ENCODE measurements at places on chromosomes 13 and 19.

- DNase-seq = peak; percentile 99
These were observed at the start of gene TCF3 for GRCh38 chr19:1652471-1653299. Gene TCF3 (minus strand): TSS chr19:1652615. CDS start chr19:1650248, 2,367 bp downstream.

DNA sequence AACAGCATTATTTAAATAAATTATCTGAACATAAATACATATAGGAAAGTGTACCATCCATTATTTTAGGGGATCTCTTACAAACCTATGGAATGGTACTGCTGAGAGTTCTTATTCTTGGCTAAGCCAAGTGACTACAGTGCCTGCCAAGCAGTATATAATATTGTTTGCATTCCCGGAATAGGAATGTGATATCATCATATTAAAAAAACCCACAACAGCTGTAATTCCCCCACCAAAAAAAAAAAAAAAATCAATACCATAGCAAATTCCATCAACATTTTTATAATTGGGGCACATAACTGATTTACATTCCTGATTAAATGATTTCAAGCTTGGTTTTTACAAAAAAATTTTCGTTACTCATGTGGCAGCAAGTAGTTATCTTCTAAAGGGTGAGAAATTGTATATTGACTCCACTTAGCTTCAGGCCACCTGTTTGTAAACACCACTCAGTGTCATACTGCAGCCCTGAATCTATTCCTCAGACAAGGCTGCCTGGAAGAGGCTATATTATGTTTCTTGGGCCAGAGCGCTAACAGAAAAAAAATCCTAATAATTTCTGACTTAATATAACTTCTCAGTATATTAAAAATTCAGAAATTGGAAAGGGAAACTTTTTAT, 278.1 kb downstream of the DNAJC15 start:
- no peak for DNase-seq

DNA sequence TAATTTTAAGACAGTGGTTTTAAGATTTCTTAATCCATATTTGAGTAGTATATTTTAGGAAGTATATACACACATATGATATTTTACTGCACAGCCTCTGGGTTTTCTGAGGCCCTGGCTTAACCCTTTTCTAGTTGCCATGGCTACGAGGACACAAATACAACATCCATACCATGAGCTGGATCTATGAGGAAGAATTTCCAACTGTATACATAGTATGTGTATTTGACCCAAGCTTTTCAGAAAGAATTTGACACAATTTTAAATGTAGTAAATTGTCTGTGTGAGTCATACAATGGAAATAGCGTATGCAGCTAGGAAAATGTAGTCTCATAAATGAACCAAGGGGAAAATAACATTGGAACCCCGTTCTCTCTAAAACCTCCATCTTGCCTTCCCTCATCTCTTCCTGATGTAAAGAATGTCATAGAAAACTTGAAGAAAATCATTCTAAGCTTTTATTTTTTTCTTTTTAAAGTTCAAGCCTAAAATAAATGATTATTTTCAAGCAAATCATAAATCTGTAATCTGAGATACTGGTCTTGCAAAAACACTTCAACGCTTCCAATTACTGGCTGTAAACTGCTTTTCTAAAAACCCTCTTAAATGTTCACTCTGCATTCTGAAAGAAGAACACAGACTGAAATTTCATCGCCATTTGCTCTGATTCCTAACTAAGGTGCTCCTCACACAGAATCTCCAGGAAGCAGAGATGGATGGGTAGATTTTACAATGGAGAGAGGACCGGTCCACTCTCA, 172.4 kb downstream of the LACC1 start:
- no peak for DNase-seq

DNA sequence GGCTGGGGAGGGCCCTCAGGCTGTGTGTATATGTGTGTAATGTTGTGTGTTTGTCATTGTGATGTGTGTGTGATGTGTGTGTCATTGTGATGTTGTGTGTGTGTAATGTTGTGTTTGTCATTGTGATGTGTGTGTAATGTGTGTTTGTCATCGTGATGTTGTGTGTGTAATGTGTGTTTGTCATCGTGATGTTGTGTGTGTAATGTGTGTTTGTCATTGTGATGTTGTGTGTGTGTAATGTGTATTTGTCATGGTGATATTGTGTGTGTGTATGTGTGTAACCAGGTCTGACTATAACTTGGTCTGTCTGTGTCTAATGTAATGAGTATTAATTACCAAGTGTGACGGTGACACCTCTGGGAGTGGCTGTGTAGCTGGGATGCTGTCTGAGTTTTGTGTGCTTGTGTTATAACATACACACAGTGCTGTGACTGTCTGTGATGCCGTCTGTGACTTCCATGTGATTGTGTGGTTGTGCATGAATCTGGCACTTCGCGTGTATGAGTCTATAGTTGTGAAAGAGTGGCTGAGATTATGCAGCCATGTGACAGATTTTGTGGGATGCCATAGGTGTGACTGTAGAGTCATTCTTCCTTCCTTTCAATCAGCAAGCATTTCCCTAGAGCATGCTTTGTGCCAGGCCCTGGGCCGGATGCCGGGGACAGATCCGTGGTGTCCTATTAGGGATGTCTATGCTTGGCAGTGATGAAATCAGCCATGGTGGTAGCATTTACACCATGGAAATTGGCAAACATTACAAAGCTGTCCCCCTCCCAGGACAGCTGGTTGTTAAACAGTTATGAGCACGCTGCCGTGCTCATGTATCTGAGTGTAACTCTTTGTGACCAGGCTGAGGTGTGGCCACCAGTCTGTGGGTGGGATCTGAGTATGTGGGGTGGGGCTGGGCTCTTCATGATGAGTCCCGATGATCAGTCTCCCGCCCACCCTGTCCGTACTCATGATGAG, 6.4 kb downstream of the TNFSF14 start:
- DNase-seq = no peak

DNA sequence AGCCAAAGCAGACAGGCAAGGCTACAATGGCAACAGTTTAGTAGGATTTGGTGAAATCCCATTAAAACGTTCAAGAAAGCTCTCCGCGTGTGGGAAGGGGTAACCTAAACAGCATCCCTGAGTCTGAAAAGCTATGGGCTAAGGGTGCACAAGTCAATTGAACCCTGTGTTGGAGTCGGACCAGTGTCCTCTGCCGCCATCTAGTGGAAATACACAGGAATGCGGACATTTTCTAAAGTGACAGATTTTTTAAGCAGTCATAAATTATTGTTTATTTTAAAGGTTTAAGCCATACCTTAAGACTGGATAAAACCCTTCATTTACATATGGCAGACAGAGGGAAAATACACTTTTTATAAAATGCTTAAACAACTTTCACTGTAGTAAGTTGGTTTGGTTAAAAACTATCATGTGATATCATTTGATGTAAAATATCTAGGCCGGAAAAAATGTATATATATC, 26.5 kb upstream of the LSM14A start:
- peak; percentile 76 for DNase-seq

DNA sequence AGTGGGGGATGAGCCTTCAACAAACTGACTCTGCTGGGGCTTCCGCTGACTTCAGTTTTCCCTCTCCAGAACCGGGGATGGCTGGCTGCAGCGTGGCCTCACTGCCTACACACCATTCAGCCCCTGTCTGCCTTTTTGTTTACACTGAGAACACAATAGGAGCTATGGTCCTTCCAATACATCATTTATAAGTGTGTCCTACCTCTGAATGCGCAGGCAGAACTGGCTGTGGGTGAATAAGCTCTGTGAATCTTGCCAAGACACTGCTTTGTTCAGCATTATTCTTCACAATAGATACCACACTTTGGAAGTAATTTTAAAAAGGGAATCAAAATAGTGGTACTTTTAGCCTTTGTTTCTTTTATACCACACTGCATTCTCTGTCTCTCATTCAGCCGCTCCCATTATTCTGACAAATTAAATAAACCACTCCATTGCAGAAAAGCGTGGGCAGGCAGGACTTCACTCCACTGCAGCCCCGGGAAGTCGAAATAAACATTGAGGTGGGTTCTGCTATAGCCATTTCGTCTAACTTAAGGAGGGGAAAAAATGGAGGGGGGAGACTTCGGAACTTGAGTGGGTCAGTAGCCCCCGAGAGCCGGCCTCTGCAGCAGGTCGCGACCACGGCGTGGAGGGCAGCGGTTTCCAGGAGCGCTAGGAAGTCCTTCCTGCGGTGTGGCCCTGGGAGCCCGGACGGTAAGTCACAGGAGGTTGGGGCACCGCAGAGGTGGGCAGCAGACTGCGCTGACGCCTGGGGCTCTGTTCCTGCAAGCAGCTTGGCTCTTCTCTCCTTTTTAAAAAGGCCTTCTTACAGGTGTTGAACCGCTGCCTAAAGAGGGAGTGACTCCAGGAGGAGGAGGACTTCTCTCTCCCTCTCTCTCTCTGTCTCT, 94.8 kb upstream of the SOX1 start:
- DNase-seq = no peak

DNA sequence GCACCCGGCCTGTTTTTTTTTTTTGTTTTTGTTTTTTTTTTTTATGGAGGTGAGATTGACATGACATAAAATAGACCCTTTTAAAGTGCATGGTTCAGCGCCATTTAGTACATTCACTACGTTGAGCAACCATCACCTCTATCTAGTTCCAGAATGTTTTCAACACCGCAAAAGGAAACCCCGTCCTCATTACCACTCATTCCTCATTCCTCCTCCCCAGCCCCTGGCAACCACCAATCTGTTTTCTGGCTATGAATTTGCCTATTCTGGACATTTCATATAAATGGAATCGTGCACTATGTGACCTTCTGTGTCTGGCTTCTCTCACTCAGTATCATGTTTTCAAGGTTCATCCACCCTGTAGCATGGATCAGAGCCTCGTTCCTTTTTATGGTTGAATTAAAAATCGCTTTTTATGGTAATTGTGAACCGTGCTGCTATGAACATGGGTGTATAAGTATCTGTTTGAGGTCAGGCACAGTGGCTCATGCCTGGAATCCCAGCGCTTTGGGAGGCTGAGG, 9.9 kb upstream of the ADGRE5 start:
- no peak for DNase-seq

DNA sequence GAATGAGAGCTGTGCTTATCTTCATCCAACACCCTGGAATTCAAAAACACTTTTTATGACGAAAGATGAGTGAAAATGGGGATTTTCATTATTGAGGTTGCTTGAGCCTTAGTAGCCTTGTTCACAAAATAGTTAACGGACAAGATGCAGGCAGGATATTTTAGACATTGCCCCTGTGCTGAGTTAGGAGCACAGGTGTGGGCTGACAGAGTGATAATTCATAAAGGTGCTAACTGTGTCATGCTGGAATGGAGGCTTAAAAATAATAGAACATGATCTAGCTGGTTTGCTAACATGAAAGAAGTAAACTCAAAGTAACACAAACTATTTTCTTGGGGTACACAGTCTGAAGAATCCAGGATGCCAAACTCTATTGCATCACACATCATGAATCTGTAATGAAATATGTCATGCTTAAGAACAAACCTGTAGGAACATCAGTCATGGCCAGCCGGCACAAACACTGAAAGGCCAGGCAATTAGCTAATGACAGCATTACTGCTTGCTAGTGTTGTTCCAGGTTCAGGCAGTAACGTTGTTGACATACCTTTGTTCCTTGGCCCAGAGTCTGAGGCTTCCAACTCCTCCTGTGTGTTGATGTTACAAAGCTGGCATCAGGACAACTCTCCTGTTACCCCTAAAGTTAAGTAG, 55.3 kb downstream of the FRY start:
- no peak for DNase-seq

DNA sequence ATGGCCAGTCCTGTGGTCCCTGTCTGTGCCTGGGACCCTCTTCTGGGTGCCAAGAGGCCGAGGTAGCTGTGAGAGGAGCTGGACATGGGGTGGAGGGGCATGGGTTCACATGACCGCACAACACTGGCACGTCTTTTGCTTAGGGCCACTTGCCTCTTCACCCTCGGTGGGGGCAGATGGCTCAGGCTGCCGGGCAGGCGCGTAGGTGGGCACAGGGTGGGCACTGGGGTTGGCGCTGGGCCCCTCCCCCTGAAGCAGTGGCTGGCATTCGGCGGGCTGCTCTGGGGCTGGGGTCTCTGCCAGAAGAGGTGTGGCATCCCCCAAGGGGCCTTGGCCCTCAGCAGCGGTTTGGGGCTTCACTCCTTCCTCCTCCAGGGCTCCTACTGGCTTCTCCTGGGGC, 8.4 kb downstream of the PALM3 start:
- no peak for DNase-seq

DNA sequence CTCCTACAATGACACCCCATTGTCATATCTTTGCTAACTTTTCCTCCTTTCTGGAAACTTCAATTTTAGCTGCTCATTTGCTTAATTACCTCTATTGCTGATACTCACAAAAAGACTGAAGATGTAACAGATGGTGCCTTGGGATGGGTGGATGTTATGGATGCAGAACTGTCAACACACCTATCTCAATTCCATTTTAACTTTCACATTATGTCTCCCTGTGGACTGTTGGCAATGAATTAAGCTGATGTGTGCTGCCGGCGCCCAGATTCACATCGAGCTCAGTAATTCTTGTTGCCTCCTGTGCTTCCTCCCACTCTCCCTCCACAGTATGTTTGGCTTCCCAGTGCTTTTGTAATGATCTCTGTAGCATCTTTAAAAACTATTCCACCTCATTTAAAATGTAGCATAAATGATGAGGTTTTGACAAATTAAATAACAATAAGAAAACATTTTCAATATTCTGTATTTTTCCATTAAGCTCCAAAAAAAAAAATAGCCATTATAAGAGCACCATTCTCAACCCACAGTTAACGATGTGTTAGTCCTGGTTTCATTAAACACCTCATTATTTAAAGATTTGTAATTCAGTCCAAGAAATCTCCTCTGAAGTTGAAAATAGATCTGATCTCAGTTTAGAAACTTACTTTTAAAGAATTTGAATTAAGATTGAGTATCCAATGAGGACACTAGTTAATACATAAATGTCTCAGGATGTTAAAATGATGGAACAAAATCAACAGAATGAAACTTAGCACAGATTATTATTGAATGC, 99.9 kb upstream of the FAM216B start:
- DNase-seq = no peak

Measured in naive thymus-derived CD8-positive, alpha-beta T cell (primary cell).